Activated CD4-positive, alpha-beta T cell treated with anti-CD3 and anti-CD28 coated beads, Interleukin-2, amount 50 U/mL, for 4 hours (primary cell): ENCODE measurements at places on chromosomes 5 and 9.

DNA sequence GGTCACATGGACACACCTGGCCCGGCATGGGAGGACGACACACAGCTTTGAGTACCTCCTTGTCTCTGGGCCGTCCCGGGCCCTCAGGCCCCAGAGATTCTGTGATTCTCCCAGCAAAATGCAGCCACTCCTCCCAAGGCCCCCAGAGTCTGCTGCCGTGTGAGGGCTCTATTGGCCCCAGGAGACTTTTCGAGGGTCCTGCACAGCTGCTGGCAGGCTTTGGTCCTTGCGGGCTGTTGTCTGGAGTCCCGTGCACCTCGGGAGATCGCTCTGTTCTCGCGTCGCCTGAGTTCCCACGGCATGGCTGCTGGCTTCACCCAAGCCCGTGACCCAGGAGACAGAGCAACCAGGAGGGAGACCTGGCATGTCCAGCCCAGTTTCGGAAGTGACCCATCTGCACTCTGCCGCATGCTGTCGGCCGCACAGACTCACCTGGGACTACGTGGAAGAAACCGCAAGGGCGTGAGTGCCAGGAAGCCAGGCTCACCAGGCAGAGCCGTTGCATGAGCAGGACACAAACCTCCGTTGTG lies 46.8 kb upstream of the NKD2 start:
- no peak for DNase-seq

DNA sequence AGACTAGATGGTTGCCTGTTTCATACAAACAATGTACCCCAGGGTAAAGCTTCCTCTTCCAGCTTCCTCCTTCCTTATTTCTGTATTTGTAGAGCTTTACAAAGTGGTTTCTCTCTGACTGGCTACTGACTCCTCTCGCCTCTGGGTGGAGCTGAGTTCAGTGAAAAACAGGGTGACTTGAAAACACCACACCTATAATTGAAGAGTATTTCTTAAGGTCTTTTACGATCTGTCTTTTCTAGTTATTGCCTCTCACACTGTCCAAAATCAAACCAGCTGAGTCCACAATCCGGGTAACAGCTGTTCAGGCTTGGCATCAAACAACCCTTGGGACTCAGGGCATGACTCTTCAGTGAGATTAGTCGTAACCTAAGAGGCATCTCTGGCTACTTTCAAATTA lies 200.4 kb downstream of the ARRDC3 start:
- no peak for DNase-seq

GRCh38 chr9:8508671-8509290 lies 709.2 kb upstream of the DMAC1 start:
- DNase-seq, result no peak

- no peak for DNase-seq
These were observed 215.5 kb downstream of the MPDZ start for GRCh38 chr9:13063880-13064459.

- no peak for DNase-seq
These were observed 147.2 kb upstream of the EFNA5 start for GRCh38 chr5:107817951-107818350.

- no peak for DNase-seq
These were observed 124.8 kb upstream of the RAD23B start for GRCh38 chr9:107158321-107158720.

GRCh38 chr5:69493396-69494133 lies 975 bp downstream of the OCLN start:
- DNase-seq, result no peak

- DNase-seq, result no peak
These were observed 83.9 kb upstream of the NR5A1 start for GRCh38 chr9:124590889-124591641.

DNA sequence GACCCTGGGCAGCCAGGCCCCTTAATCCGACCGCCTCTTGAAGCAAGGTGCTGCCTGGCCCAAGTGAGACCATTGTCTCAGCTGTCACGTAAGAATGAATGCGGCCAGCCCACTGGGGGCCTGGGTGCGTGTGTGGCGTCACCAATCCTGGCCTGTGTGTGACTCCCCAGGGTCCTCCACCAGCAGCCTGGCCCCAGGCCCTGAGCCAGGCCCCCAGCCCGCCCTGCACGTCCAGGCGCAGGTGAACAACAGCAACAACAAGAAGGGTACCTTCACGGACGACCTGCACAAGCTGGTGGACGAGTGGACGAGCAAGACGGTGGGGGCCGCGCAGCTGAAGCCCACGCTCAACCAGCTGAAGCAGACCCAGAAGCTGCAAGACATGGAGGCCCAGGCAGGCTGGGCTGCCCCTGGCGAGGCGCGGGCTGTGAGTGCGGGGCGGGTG lies 124.2 kb downstream of the WNK2 start:
- DNase-seq, result no peak

GRCh38 chr9:109981091-109981490 lies 201.1 kb downstream of the PALM2AKAP2 start:
- no peak for DNase-seq

GRCh38 chr5:167987490-167988280 lies 303.8 kb upstream of the WWC1 start:
- DNase-seq, result no peak

DNA sequence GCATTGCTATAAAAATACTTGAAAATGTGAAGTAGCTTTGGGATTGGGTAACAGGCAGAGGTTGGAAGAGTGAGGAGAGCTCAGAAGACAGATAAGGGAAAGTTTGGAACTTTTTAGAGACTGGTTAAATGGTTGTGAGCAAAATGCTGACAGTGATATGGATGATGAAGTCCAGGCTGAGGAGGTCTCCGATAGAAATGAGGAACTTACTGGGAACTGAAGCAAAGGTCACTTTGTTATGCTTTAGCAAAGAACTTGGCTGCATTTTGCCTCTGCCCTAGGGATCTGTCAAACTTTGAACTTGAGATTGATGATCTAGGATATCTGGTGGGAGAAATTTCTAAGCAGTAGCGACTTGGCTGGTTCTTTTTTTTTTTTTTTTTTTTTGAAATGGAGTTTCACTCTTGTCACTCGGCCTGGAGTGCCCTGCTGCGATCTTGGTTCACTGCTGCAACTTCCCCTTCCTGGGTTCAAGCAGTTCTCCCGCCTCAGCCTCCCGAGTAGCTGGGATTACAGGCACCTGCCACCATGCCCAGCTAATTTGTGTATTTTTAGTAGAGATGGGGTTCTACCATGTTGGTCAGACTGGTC lies 998.9 kb downstream of the TLE1 start:
- DNase-seq, result no peak

- DNase-seq, result no peak
These were observed 15.3 kb upstream of the TMEM174 start for GRCh38 chr5:73157414-73158303.

- DNase-seq, result no peak
These were observed 2.8 kb upstream of the CDC20B start for GRCh38 chr5:55175781-55176175.

GRCh38 chr9:19618816-19619215 lies 170.0 kb downstream of the SLC24A2 start:
- DNase-seq, result no peak

DNA sequence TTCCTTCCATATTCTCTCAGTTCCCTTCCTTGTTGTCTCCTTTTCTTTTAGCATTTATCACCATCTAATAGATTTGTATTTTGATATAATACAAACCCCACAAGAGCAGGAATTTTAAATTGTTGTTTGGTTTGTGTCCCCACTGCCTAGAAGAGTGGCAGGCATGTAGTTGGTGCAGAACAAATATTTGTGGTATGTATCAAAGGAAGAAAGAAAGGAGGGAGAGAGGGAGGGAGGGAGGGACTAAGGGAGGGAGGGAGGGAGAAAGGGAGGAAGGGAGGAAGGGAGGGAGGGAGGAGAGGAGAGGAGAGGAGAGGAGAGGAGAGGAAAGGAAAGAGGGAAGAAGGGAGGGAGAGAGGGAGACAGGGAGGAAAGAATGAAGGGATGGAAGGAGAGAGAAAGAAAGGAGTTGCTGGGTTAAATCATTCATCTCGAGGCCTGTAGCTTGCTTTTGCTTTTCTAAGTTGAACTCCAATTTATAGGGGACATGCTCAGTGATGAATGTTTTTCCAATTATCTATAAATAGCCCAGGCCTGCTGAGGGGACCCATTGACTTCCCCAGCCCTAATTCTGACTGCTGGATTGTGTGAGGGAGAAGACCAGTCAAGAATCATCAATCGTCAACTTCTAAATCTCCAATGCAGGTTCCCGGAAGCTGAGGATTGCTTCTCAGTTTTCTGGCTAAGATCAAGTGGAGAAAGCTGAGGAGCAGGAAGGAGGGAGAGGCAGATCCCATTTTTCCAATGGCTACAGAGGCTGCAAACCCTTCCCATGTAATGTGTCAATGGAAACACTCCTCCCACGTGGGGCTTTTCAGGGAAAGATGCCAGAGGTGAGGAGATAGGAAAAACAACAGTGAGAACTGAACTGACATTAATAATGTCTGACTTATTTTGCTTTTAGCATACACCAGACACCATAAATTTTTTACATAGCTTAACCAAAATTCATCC lies 320.7 kb downstream of the ASTN2 start:
- no peak for DNase-seq
